ENCODE measurements at places on chromosomes 4 and X. TPM values are rescaled to one million over a fixed set of nuclear protein-coding genes. Genes with fewer than 3 reads are reported as not detected.

RNF212 gene
- total RNA-seq: 0.30 TPM

HTN1 gene
- total RNA-seq: not detected

RGS12 gene
- total RNA-seq: 10.9 TPM

SPANXC gene
- not detected for total RNA-seq

FAM47A gene
- total RNA-seq: not detected

UVSSA gene
- total RNA-seq: 5.2 TPM

PLAC8 gene
- 0.34 TPM for total RNA-seq

PCDH18 gene
- 73.0 TPM for total RNA-seq

ADGRG2 gene
- total RNA-seq: under 0.01 TPM

GPR50 gene
- total RNA-seq: not detected

CLNK gene
- not detected for total RNA-seq

SMIM10L2A gene
- total RNA-seq: 0.17 TPM

BDH2 gene
- 43.9 TPM for total RNA-seq

ZDHHC15 gene
- 0.15 TPM for total RNA-seq

PPARGC1A gene
- total RNA-seq: 0.15 TPM

PASD1 gene
- total RNA-seq: not detected

ZNF630 gene
- 1.3 TPM for total RNA-seq

DGAT2L6 gene
- total RNA-seq: not detected

ABCB7 gene
- 25.7 TPM for total RNA-seq

TCP11X1 gene
- total RNA-seq: not detected

YY2 gene
- total RNA-seq: 0.59 TPM

DGKK gene
- total RNA-seq: not detected

TGIF2LX gene
- total RNA-seq: not detected

CCKAR gene
- not detected for total RNA-seq

GABRE gene
- total RNA-seq: 0.74 TPM

ARAF gene
- total RNA-seq: 33.0 TPM

PCYT1B gene
- 3.2 TPM for total RNA-seq

HMX1 gene
- not detected for total RNA-seq

NSUN7 gene
- total RNA-seq: 0.67 TPM

SMIM43 gene
- 0.59 TPM for total RNA-seq

PFKFB1 gene
- 0.45 TPM for total RNA-seq

PPM1K gene
- total RNA-seq: 8.2 TPM

GYPB gene
- not detected for total RNA-seq

PQBP1 gene
- total RNA-seq: 68.1 TPM

ZCCHC12 gene
- 0.15 TPM for total RNA-seq

FGF16 gene
- 0.15 TPM for total RNA-seq

RBMX2 gene
- total RNA-seq: 17.4 TPM

PABPC5 gene
- 0.74 TPM for total RNA-seq

SPANXN3 gene
- not detected for total RNA-seq

MTNR1A gene
- not detected for total RNA-seq

CLDN34 gene
- not detected for total RNA-seq

SULT1B1 gene
- 1.0 TPM for total RNA-seq

SYTL4 gene
- 3.5 TPM for total RNA-seq

SOX3 gene
- 0.15 TPM for total RNA-seq

FHDC1 gene
- total RNA-seq: 0.17 TPM

MEPE gene
- total RNA-seq: not detected

Measured in bronchus fibroblast of lung (primary cell).